ENCODE measurements at places on chromosomes 3 and 15. TPM values are rescaled to one million over a fixed set of nuclear protein-coding genes. Genes with fewer than 3 reads are reported as not detected.

- no peak for DNase-seq
These were observed 29.6 kb downstream of the PPP4R2 start for GRCh38 chr3:73026111-73026759.

DNA sequence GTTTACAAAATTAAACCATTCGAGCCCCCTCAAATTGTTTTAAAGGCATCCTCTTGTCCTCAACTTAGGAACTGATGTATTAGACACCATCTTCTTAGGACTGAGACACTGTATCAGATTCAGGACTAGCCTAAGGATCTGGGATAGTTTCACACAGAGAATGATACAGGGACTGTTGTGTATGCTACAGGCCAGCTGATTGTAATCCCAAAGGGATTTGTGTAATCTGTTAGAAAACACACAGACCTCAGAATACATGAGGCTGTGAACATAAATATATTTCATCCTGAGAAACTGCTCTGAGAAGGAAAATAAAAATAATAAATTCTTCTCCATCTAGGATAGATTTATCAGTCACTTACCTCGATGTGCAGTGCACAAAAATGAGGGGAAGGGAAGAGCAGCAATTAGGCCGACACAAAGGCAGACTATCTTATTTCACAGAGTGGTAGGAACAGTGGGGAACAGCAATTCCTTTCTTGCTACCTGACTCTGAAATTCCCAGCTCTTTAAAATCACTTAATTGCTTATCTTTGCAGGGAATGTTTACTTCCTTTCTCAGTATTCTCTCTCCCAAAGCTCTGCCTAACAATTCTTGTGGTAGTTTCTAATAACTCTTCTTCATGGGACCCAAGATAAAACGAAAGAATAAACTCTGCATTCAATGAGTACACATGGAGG, 322.5 kb downstream of the MAGI1 start:
- no peak for DNase-seq

The ABI3BP gene
- total RNA-seq = 0.64 TPM

- DNase-seq = no peak
These were observed 130.0 kb downstream of the DMXL2 start for GRCh38 chr15:51492528-51492927.

- no peak for DNase-seq
These were observed 5.9 kb downstream of the STAB1 start for GRCh38 chr3:52501046-52501445.

The KNG1 gene
- total RNA-seq = not detected

DNA sequence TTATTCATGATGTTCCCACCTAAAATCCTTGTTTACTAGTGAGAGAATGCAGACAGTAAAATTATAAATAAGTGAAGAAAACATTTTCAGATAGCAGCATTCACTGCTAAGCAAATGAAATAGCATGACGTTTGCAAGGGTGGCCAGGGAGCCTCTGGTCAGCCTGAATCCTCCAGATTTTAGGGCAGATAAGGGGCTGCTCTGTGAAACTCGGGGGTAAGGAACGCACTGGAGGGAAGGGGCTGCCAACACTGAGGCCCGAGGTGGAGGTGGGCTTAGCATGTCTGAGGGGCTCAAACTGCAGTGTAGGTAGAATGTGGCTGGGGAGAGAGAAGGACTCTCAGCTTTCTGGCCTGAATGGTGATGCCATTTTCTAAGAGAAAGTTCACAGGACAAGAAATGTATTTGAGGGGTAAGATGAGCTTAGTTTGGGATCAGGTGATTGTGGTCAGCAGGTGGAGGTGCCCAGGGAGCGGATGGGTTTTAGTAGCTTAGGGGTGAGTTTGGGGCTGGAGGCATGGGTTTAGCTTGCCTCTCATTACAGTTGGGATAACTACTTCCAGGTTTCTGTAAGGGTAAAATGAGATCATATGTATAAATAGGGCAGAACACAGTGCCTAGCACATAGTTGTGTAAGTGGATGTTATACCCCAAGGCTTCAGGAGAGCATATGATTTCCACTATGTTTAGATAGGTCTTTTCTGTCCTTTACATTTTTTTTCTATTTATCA, 20.5 kb downstream of the GPR171 start:
- no peak for DNase-seq

- DNase-seq = no peak
These were observed 41.6 kb downstream of the IQCH start for GRCh38 chr15:67296188-67296587.

- no peak for DNase-seq
These were observed 746.0 kb downstream of the VGLL3 start for GRCh38 chr3:86244905-86245304.

The ARHGEF26 gene
- 7.1 TPM for total RNA-seq

GRCh38 chr3:119950666-119951325, 143.5 kb downstream of the GSK3B start:
- no peak for DNase-seq

The FETUB gene
- total RNA-seq = not detected

DNA sequence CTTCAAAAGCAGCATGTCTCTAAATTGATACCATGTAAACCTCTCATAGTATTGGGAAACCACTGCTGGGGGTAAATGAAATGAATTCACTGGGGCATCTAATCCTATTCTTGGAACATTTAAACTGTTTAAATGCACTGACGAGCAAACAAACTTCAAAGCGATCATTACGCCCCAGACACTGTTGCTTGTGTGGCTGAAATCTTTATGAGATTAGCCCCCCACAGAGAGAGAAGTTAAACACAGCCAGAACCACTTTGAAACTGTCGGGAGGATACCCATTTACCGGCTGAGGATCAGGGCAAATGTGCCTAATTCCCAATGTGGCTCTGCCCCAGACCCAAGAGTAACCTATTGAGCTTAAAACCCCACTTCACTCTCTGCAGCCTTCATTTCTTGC, 308.4 kb upstream of the CDIN1 start:
- DNase-seq = no peak

The RYR3 gene
- 0.16 TPM for total RNA-seq

The TMEM108 gene
- 1.0 TPM for total RNA-seq

GRCh38 chr3:196406811-196407470, 25.3 kb downstream of the UBXN7 start:
- DNase-seq = peak; percentile 54

The LTK gene
- total RNA-seq = 0.21 TPM

GRCh38 chr3:15052335-15053242, 12.5 kb downstream of the MRPS25 start:
- no peak for DNase-seq

GRCh38 chr15:68333775-68334470, 56.4 kb downstream of the FEM1B start:
- peak; percentile 74 for DNase-seq

The SLC28A2 gene
- total RNA-seq = not detected

- DNase-seq = no peak
These were observed 35.5 kb downstream of the C3orf80 start for GRCh38 chr3:160260587-160261270.

DNA sequence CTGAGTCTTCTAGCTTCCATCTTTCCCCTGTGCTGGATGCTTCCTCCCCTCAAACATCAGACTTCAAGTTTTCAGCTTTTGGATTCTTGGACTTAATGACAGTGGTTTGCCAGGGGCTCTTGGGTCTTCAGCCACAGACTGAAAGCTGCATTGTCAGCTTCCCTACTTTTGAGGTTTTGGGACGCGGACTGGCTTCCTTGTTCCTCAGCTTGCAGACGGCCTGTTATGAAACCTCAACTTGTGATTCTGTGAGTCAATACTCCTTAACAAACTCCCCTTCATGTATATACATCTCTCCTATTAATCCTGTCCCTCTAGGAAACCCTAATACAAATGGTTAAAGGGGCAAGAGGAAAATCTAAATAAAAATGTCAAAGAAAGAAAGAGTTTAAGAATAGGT, 100.1 kb downstream of the ABI3BP start:
- DNase-seq = no peak

The C3orf49 gene
- total RNA-seq = not detected

The TFDP2 gene
- total RNA-seq = 66.5 TPM

The ELP6 gene
- 21.0 TPM for total RNA-seq

GRCh38 chr3:184591789-184592188, 30.2 kb downstream of the EPHB3 start:
- no peak for DNase-seq

DNA sequence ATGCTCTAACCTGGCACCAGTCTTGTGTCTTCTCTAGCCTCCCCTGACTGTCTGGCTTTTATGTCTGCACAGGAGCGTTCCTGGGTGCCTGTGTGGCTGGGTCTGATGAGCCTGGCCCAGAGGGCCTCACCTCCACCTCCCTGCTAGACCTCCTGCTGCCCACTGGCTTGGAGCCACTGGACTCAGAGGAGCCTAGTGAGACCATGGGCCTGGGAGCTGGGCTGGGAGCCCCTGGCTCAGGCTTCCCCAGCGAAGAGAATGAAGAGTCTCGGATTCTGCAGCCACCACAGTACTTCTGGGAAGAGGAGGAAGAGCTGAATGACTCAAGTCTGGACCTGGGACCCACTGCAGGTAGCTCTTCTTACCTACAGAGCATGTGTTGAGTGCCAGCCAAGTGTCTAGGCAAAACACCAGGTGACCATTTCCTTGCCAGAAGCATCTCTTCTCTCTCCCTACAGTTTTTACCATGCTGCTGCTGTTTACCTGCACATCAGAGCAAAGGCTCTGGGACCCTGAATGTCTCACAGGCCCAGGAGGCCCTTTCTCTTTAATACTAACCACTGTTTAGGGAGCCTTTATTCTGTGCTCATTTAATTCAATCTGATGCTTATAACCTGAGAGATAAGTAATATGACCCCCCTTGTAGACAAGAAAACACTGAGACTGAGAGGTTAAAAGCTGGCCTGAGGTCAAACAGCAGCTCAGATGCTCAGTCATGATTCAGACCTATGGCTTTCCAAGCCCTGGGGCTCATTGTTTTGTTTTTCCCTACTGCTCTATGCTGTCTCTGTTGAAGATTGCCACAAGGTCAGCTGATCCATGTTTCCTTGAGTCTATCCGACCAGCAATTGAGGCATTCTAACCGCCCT, 10.4 kb downstream of the PODXL2 start:
- no peak for DNase-seq

The OR5K2 gene
- not detected for total RNA-seq

DNA sequence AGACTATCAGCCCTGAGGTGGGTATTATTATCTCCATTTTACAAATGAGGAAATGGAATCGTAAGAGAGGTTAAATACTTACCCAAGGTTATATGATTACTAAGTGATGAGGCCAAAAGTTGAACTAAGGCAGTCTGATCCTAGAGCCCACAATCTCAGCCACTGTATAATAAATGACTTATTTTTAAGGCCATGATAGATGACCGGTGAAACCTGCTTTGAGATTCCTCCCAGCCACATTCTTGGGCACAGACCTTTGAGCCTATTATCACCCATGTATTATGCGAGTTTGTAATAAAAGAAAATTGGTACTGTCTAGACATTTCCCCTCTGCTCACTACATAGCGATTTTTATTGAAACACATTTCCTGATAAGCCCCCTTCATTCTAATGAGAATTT, 37.4 kb downstream of the POLQ start:
- DNase-seq = no peak

The MBD4 gene
- 40.5 TPM for total RNA-seq

DNA sequence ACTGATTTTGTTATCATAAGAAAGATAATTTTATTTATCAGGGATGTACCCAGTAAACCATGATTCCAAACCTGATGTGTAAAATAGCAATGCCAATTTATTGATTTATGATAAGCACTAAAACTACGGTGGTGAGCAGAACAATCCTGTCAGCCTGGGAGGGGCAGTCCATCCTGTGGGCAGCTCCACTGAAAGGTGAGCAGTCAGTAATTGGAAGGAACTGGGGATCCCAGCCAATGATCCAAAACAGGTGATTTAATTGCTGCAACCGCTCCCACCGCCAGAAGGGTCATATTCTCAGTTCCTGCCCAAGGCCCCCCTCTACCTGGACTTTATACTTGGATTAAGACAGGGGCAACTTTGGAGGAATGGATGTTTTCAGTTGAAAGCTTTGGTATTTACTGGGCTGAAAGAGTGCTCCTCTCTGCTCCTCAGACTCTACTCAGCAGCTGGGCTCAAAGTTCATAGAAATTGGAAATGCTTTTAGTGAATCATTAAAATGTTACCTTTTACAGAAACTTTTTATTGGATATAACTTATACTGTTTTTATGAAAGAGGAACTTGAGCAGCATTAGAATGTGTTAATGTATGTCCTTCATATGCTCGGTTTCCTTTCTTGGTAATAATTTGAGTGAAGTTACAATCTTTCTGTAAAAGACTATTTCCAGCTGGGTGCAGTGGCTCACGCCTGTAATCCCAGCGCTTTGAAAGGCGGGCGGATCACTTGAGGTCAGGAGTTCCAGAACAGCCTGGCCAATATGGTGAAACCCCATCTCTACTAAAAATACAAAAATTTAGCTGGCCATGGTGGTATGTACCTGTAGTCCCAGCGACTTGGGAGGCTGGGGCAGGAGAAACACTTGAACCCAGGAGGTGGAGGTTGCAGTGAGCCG, 198.6 kb upstream of the IL12A start:
- no peak for DNase-seq

DNA sequence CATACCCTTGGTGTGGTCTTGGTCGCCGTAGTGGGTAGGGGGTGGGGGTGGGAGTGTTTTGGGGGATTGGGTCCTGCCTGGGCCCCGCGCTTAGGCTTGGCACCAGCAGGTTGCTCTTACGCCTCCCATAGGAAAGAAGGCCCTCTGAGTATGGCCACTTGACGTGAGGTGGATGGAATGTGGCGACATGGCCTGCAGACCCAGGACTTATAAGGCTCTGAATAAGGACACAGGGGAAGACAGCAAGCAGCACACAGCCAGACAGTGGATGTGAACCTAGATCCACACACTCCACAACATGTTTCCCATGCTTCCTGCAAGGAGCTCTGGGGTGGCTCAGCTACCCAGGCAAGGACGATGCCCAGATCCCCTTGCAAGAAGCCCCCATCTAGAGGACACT, 12.4 kb downstream of the RBPMS2 start:
- DNase-seq = no peak

The SPTBN5 gene
- total RNA-seq = not detected

The SLC24A5 gene
- not detected for total RNA-seq

- no peak for DNase-seq
These were observed 503.5 kb downstream of the EDEM1 start for GRCh38 chr3:5690904-5691532.

GRCh38 chr3:30454636-30455035, 151.8 kb upstream of the TGFBR2 start:
- no peak for DNase-seq

- no peak for DNase-seq
These were observed 325.5 kb downstream of the SATB1 start for GRCh38 chr3:18099611-18100010.

Measured in H4 (cell line).